ENCODE measurements at places on chromosomes 2 and 18.

DNA sequence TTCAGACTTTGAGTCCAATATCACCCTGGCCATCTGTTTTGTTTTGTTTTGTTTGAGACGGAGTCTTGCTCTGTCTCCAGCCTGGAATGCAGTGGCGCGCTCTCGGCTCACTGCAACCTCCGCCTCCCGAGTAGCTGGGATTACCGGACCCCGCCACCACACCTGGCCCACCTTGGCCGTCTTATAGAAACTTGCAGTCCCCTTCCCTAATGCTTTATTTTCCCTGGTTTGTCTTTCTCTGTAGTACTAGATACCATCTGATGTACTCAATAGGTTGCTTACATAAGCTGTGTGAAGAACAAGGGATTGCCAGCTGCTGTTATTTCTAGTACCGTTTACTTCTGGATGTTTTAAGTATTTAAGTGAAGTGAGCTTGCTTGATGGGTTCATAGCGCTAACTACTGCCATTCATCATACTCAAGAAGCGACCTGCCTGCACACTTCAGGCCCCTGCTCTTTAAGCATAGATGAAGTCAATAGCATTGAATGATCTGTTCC lies 1.2 kb downstream of the RPL31 start:
- DNase-seq: no peak

- no peak for DNase-seq
Observed at GRCh38 chr2:75416420-75417342, 144.1 kb downstream of the EVA1A start.

DNA sequence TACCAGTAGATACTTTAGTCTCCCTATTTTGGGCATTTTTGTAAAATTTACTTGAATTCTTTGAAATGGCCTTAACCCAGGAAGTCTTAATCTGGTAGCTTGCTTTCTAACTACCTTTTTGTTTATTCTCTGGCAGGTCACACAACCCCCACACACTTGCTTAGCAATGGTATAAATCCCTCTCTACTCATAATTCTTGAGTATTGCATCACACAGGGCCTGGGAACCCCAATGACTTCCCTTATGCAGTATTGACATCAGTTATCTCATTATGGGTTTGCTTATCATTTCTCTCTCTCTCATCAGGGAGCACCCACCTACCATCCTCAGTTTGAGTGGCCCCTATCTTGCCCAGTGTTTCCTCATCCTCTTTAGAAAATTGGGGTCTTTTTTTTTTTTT lies 207.1 kb downstream of the KCNS3 start:
- no peak for DNase-seq

- no peak for DNase-seq
Observed at GRCh38 chr2:225354281-225354774, 45.2 kb upstream of the NYAP2 start.

- DNase-seq: peak; percentile 13
Observed at GRCh38 chr18:54222922-54223567, 1.4 kb downstream of the MBD2 start.

DNA sequence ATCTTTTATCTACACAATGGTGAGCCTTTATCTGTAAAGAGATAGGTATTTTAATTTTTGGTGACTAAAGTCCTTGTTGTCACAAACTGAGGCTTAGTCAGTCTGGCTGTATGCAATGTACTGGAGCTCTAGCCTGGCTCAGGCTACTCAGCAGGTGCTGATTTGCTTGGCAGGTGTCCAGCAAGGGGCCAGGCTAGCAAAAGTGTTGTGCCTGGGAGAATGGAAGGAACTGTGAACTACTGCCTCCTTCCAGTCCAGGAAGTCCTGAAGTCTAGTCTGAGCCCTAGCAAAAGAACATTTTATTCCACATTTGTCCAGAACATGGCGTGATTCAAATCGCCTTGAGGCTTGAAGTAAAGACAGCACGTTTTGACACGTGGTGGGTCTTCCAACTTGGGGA lies 260.5 kb downstream of the CCDC85A start:
- no peak for DNase-seq

GRCh38 chr2:70118798-70119454 lies 31.6 kb downstream of the PCBP1 start:
- DNase-seq: no peak

DNA sequence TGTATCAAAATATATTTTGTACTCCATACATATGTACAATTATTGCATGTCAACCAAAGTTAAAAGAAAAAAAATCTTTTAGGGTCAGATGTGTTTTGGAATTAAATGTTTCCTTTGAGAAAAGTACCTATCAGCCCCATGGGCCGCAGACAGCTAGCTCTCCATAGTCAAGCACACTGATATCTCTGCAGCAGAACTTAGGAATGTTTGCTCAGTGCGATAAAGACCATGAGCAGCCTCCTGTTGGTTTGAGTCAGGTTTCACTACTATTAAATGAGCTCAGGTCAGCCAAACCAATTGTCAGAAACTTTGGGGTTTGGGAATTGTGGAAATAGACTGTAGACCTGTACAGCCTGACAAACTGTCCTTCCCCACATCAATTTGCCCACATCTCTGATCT lies 33.7 kb downstream of the LCT start:
- DNase-seq: no peak

DNA sequence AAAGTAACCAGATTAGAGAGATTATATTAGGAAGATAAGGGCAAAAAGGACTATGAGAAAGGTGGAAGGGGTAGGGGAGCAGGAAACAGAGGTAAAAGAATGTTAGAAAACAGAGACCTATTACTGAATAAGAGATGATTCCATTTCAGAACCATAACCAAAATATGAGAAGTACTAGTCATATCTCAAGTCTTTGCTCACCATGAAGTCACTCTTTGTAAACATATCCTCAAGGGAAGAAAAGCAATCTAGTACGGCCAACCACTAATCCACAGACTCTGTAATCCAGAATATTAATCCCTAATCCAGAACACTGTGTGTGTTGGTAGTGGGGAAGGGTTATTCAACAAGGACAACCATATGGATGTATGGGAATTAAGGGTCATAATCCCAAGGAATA lies 92.0 kb downstream of the CDCA7 start:
- DNase-seq: no peak

GRCh38 chr2:202121532-202122162 lies 48.6 kb downstream of the KIAA2012 start:
- DNase-seq: no peak

GRCh38 chr2:166862468-166863132 lies 25.7 kb upstream of the XIRP2 start:
- no peak for DNase-seq

DNA sequence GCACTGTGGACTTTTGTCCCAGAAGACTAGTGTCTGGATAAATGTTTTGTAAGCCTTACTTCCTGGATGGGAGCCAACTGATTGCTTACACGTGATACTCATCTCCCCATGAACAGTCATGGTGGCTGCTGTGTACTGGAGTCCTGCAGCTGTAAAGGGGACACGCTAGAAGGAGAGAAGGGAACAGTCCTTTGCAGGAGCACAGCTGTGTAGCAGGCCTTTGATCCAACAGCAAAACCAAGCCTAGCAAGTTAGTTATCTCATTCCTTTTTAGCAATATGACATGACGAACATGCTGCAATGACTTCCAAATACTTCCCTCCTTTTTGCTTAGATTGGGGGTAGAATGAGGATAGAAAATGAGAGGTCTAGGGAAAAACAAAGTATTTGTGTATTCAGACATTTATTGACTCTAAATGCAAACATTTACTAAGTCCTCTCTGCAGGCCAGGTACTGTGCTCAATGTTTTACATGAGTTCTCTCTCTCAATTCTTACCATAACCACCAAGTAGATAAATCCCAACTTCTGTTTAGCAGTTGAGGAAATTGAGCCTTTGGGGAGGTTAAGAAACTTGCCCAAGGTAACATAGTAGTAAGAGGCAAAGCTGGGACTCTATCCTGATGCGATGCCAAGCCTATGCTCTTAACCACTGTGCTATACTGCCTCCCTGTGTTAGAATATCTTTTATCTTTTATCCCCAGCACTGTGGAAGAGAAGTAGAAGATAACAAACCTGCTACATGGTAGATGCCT lies 55.4 kb upstream of the CD28 start:
- DNase-seq: no peak

- DNase-seq: no peak
Observed at GRCh38 chr18:70452501-70452900, 163.7 kb downstream of the SOCS6 start.

GRCh38 chr2:8281950-8282857 lies 399.7 kb upstream of the ID2 start:
- DNase-seq: no peak

GRCh38 chr18:61643884-61644647 lies 248.7 kb downstream of the RNF152 start:
- DNase-seq: no peak

All from stimulated activated CD8-positive, alpha-beta memory T cell treated with anti-CD3 and anti-CD28 coated beads, Interleukin-12 subunit alpha, Interleukin-12 subunit beta, amount 100 ng/mL, for 1 hour (primary cell).